ENCODE measurements at places on chromosomes 7 and 10.
A peak's percentile ranks its signal among the peaks of the same experiment; 100 is the strongest.

DNA sequence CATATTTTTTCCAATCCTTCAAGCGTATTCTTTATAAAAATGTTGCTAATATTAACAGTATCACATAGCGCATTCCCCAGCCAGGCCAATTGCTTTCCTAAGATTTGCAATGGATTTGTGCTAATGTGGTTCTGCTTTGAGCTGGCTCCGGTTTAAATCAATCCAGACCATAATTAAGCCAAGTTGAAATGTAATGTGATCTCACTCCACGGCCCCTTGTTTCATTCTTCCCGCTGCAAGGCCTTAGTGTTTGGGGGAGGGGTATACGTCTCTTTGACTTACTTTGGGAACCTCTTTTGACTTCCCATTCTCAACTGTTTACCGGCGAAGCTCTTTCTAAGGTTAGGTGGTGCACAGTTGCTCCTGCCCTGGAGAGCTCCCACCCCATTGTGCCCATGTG, 86.4 kb downstream of the PRPF18 start:
- no peak for DNase-seq

GRCh38 chr7:44735403-44736165, 13.1 kb upstream of the ZMIZ2 start:
- no peak for DNase-seq

- no peak for DNase-seq
Measured at GRCh38 chr7:19869979-19870378, 96.6 kb upstream of the TMEM196 start.

GRCh38 chr7:44489955-44490350, 505 bp downstream of the NUDCD3 start:
- no peak for DNase-seq

GRCh38 chr7:155594163-155594732, 47.9 kb upstream of the CNPY1 start:
- DNase-seq = no peak

DNA sequence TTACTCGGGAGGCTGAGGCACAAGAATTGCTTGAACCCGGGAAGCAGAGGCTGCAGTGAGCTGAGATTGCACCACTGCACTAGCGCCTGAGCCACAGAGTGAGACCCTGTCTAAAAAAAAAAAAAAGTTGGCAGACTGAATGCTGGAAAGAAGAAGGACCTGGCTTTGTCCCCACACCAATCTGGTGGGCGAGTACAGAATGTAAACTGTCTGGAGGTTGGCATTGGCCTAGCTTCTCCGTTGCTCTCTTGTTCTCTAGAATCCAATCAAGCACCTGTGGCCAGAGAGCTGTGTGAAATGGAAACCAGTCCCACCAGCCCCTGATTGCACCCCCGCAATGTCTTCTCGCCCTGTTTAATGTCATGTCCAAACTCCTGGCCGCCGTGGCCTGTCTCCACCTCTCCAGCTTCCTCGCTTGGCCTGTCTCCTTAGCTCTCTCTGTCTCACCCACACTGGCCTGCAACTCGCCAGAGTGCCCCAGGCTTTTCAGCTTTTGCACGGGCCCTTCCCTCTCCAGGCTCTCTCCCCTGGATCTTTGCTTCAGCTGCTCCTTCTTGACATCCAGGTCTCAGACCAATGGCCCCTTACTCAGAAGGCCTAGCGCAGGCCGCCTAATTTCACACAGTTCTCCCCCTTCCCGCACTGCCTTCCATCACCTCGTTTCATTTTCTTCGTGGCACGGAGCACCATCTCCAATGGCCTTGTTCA, 670 bp upstream of the AGK start:
- DNase-seq = peak; percentile 33

GRCh38 chr10:91805110-91805838, 7.0 kb downstream of the TNKS2 start:
- no peak for DNase-seq
